ENCODE measurements at places on chromosomes 11 and 22.

GRCh38 chr11:83119216-83119615 is 37.7 kb upstream of the PCF11 start:
- no peak for DNase-seq

DNA sequence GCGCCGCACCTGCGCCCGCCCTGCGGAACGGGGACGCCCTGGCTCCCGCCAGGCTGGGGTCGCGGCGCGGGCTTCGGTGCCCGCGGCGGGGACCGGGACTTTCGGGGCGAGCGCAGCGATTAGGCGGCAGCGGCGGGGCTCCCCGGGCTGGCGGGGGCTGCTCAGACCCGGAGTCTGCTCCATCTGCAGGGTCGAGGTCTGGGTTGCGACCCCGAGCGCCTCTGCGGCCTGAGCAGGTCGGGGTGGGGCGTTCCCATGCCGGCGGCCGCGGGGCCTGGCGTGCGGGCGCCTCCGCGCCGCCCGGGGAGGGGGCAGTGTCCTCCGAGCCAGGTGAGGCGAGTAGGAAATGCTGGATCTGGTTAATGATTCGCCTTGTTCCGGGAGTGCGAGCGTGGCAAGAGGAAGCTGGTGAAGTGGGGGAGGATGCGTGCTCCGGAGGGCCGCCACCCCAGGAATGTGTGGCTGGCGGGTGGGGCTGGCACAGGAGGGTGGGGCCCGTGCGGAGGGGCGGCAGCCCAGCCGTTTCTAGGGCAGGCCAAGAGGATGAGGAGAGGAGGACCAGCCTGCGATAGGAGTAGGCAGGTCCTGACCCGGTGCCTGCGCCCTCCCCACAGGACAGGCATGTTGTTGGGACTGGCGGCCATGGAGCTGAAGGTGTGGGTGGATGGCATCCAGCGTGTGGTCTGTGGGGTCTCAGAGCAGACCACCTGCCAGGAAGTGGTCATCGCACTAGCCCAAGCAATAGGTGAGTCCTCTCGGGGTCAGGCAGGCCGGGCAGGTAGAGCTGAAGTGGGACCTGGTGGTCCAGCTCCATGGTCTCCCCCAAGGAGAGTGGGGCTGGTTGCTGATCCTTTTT is 606 bp downstream of the RASSF7 start:
- no peak for DNase-seq

- DNase-seq, result no peak
These were observed 4.0 kb downstream of the POGLUT3 start for GRCh38 chr11:108494182-108494581.

GRCh38 chr11:119282495-119282894 is 34.4 kb downstream of the MCAM start:
- DNase-seq, result no peak

GRCh38 chr11:30254307-30255298 is 23.8 kb downstream of the FSHB start:
- no peak for DNase-seq

DNA sequence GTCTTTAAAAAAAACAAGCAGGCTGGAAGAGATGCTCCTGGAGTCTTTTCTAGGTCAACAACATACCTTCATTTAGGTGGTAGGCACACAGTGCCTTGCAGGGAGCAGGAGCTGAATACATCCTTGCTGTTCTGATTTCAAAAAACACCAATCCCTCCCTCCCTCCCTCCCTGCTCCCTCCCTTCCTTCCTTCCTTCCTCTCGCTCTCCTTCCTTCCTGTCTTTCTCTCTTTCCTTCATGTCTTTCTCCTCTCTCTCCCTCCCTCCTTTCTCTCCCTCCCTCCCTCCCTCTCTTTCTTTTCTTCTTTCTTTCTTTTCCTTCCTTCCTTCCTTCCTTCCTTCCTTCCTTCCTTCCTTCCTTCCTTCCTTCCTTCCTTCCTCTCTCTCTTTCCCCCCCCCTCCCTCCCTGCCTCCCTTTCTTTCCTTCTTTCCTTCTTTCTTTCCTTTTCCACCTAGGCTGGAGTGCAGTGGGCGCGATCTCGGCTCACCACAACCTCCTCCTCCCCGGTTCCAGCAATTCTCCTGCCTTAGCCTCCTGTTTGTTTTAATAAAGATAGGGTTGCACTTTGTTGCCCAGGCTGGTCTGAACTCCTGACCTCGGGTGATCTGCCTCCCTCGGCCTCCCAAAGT is 245.1 kb downstream of the MIAT start:
- no peak for DNase-seq

- DNase-seq, result peak; percentile 58
These were observed 11.2 kb upstream of the BIRC3 start for GRCh38 chr11:102306048-102306597.

GRCh38 chr11:4125141-4125540 is 30.5 kb downstream of the RRM1 start:
- DNase-seq, result no peak

DNA sequence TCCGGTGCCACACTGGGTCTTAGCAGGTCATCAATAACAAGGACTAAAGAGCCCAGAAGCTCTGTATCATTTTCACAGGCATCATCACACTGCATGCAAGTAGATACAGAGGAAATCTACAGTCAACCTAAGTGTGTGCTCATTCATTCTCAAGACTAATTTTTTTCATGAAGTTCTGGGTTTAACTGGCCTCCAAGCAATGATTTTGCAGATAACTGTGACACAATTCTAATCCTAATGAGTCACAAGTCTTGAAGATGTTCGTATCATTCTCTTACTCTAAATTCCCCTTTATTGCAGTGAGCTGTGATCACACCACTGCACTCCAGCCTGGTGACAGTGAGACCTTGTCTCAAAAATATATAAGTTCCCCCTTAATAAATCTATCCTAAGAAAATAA is 2.5 kb downstream of the OR52W1 start:
- DNase-seq, result peak; percentile 57

GRCh38 chr22:36206255-36206654 is 4.6 kb upstream of the APOL4 start:
- DNase-seq, result no peak

DNA sequence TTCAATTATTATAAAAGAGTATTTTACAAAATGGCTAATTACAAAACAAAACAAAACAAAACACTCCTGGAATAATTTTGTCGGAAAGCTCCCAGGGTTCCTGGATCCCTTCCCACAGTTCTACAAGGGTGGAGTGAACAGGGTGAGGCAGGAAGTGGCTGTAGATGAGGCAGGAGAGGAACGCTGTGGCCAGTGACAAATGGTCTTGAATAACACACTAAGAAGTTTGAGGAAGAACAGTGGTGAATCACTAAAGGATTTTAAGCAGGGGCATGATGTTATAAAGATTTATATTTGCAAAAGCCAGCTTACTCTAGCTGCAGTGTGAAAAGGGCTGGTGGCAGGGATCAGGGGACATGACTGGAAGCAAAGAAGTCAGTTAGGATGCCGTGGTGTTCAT is 33.8 kb upstream of the APOA1 start:
- DNase-seq, result no peak

DNA sequence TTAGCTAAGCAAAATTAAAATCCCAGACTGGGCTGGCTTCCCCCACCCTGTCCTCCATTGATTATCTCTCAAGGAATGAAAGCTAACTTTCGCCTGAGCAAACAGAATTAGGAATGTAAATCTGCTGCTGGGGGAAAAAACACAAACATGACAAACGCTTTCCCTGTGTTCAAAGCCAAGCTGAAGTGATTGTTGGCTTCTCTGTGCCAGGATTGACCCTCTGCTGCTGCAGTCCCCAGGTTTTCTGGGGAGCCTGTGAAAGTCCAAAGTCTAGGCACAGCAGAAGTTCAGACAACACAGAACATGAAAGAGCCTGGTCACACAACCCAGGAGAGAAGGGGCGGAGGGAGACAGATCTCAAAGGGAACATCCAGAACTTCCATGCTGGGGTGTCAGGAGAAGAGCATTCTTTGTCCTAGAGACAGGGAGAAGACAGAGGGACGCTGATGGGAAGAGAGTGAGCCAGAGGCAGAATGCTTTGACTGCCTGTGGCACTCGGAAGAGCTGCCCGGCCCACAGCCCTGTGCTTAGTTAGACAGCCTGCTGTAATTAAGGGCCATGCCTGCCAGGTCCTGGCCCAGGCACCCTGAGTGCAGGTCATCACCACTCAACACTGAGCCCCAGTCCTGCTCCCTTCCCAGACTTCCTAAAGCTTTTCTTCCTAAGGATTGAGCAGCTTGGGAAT is 6.9 kb downstream of the PATZ1 start:
- DNase-seq, result no peak

DNA sequence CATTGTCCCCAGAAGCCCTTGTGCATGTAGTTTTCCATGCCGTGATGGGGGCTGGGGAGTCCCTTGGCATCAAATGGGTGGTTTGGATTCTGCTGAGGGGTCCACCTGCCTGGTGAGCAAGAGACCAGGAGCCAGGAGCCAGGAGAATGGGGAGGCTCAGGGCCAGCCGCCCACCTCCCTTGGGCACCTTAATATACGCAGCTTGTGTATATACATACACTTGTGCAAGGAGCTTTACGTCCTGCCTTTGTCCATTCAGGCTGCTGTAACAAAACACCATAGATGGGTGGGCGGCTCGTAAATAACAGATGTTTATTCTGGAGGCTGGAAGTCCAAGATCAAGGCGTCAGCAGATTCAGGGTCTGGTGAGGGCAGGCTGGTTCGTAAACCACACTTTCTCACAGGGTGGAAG is 62.5 kb downstream of the SMIM38 start:
- DNase-seq, result no peak

DNA sequence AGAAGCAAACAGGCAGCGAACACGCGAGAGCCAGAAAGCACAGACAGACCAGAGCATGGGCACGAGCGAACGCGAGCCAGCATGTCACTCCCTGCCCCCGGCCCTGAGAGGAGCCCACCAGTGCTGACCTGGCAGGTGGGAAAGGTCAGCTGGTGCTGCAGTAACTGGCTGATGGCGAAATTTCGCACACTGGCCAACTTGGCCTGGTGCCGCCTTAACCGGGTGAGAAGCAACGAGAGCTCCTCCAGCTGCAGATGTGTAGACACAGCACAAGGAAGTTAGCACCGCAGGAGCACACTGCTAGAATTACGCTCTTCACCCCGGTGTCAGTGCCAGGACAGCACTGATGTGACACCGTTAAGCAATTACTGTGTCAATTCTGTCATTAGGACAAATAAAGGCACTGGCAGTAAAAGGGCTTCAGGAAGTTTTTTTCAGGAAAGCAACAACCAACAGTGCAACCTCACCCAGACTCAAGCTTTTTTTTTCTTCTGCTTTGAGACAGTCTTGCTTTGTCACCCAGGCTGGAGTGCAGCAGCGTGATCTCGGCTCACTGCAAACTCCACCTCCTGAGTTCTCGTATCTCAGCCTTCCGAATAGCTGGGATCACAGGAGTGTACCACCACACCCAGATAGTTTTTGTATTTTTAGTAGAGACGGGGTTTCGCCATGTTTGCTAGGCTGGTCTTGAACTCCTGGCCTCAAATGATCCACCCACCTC is 76.8 kb downstream of the C11orf58 start:
- DNase-seq, result no peak

DNA sequence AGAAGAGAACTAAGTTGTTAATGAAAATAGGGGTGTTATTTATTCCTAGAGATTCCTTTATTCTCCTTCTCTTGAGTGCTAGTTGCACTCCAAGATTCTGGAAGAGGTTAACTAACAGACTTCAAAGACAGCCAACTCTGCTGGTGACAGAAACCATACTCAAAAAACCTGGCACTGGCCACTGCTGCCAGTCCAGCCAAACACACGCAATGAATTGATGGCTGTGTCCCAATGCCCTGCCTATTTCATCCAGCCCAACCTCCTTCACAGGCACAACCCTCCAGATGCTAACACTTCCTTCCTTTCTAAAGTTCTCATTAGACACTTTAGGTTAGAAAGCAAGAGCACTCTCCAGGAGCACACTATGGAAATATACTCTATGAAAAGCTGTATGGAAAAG is 150.8 kb upstream of the C11orf58 start:
- no peak for DNase-seq

DNA sequence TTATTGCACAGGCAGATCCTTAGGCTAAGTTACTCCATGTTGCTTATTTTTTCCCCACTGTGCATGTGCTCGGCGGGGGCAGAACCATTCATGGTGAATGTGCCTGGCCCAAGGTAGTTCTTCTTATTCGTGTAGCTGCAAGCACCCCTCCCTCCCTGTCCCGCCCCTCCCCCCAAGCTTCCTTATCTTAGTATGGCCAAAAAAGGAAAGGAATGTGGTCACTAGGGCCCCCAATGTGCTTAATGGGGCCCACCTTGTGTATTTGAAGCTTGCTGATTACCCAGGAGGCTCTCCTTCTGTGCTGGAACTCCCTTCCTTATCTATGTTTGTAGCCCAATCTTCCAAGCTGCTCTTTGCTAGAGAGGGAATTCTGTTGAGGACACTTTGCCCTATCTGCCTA is 1259.7 kb upstream of the RAG2 start:
- no peak for DNase-seq

- no peak for DNase-seq
These were observed 605.7 kb downstream of the METTL15 start for GRCh38 chr11:28713850-28714249.

- no peak for DNase-seq
These were observed 72.7 kb downstream of the RAB38 start for GRCh38 chr11:88102598-88102934.

DNA sequence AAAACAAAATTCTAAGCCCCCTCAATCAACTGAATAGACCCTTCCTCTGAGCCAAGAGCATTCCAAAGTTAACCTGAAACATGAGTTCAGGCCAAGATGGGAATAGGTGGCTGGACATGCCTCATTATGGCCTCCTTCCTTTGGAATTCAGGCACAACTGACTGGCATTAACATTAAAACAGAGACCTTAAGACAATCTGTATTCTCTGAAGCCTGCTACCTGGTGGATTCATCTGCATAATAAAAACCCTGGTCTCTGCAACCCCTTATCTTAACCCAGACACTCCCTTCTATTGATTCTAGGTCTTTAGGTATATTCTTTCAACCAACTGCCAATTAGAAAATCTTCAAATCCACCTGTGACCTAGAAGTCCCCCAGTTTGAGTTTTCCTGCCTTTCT is 66.3 kb downstream of the JRKL start:
- DNase-seq, result no peak

GRCh38 chr11:79461144-79461543 is 20.3 kb upstream of the TENM4 start:
- DNase-seq, result no peak

DNA sequence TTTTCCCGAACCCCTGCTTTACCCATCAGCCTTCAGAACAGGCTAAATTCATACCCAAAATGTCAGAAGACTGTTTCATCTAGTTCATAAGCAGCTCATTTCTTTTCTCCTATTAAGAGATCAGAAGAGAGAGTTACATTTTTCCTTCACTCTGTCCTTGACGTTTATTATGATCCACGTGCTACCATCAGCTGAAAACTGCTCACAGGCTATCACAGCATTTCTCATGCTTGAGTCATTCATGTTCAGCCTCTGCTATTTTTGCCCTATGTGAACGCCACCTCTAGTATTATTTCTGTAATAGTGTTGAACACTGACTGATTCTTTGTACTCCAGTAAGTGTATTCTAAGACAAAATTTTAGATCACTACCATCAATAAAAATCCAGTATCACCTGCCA is 51.9 kb downstream of the SLC1A2 start:
- DNase-seq, result no peak

GRCh38 chr11:10978198-10978597 is 120.3 kb upstream of the ZBED5 start:
- DNase-seq, result no peak

DNA sequence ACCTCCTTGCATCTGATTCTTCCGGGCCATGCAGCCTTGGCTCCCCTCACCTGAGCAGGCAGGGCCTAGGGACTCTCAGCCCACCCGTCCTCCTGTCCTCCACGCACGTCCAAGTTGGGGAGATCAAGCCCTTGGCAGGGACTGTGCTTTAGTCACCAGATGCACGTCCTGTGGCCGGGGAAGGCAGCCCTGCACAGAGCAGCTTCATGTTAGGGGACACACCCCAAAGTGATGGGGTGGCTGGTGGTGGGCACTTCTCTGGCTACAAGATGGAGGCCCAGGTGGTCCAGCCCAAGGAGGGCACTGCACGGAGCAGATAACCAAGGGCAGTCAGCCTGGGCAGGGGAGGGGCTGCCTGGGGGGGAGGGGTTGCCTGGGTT is 1.2 kb downstream of the MUC5B start:
- DNase-seq, result no peak

Data from CD4-positive, alpha-beta T cell (primary cell).